ENCODE measurements at places on chromosomes 11 and 22. TPM values are rescaled to one million over a fixed set of nuclear protein-coding genes. Genes with fewer than 3 reads are reported as not detected.

DNA sequence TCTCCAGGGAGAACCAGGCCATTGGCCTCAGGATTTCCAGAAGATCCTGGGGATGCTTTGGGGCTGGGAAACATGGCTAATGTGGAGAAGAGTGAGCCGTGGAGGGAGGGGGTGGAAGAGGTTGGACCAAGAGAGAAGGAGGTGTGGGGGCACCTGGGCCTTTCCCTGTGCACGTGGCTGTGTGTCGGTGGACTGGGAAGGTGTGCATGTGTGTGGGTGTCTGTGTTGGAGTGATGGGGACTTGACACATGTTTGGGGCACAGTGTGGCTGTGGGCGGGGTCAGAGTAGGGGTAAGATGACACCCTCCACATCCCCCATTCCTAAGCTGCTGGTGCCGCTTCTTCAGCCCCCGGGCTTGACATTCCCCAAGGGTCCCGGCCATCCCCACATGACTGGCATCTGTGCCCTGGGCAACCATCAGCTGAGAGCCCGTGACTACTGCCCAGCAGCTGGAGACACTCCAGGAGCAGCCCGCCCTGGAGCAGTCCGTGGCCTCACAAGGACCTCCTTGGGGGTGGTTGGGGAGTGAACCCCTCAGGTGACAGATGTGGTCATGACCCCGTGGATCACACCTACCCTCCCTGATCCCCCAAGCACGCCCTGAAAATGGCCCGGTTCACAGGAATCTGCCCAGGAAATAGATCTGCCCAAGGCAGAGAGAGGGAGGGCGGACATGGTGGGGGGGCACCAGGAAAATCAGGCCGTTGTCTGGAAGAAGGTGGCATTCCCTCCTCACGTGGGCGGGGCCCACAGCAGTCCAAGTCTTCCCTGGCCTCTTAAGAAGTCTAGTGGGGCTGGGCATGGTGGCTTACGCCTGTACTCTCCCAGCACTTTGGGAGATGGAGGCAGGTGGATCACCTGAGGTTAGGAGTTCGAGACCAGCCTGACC, 34.8 kb upstream of the SOX10 start:
- no peaks in the 10 kb centered on the region for H3K36me3 ChIP-seq
- no peak for DNase-seq
- H3K27me3 ChIP-seq, result no peaks in the 10 kb centered on the region
- H3K4me3 ChIP-seq, result no peak overlapping the region

DNA sequence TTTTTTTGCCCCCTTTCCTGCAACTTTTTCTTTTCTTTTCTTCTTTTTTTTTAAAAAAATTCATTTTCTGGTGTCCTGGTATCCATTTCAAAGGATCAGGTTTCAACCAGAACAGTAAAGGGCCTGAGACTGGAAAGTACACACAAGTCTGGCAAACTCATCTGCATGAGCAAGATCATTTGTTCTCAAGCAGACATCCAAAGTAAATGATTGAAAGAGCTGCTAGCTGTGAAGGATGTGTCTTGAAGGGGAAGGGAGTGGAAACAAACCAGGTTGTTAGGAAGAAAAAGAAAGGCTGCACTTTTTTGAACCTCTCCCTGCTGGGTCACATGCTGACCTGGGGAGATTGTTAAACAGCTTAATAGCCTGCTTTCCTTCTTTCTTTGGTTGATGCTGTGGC, 5.3 kb downstream of the YAP1 start:
- DNase-seq, result no peak
- no peaks in the 10 kb centered on the region for H3K36me3 ChIP-seq
- H3K27me3 ChIP-seq, result no peaks in the 10 kb centered on the region
- no peak overlapping the region for H3K4me3 ChIP-seq
- no peaks in the 10 kb centered on the region for H3K4me1 ChIP-seq

GRCh38 chr22:31893460-31893859, 50.9 kb upstream of the YWHAH start:
- H3K27me3 ChIP-seq, result no peaks in the 10 kb centered on the region
- no peak overlapping the region for H3K27ac ChIP-seq
- H3K4me3 ChIP-seq, result no peak overlapping the region
- peaks cover 30% of the 10 kb centered on the region for H3K36me3 ChIP-seq

- no peaks in the 10 kb centered on the region for H3K36me3 ChIP-seq
- H3K27me3 ChIP-seq, result no peaks in the 10 kb centered on the region
- H3K27ac ChIP-seq, result no peak overlapping the region
- H3K4me1 ChIP-seq, result no peaks in the 10 kb centered on the region
- H3K4me3 ChIP-seq, result no peak overlapping the region
Measured at GRCh38 chr11:131899950-131900580, 529.6 kb downstream of the NTM start.

The OR51G2 gene
- not detected for total RNA-seq

- H3K27me3 ChIP-seq, result no peaks in the 10 kb centered on the region
- no peak overlapping the region for H3K4me3 ChIP-seq
- no peaks in the 10 kb centered on the region for H3K4me1 ChIP-seq
- no peaks in the 10 kb centered on the region for H3K36me3 ChIP-seq
Measured at GRCh38 chr11:23947883-23948282, 549.0 kb upstream of the LUZP2 start.

- no peak overlapping the region for H3K27ac ChIP-seq
- H3K4me3 ChIP-seq, result no peak overlapping the region
- H3K27me3 ChIP-seq, result no peaks in the 10 kb centered on the region
- no peak for DNase-seq
- no peaks in the 10 kb centered on the region for H3K4me1 ChIP-seq
- no peaks in the 10 kb centered on the region for H3K36me3 ChIP-seq
Measured at GRCh38 chr11:921921-922678, 3.6 kb upstream of the AP2A2 start.
